ENCODE measurements at places on chromosomes 1 and 21. TPM values are rescaled to one million over a fixed set of nuclear protein-coding genes. Genes with fewer than 3 reads are reported as not detected.
A peak's percentile ranks its signal among the peaks of the same experiment; 100 is the strongest.

DNA sequence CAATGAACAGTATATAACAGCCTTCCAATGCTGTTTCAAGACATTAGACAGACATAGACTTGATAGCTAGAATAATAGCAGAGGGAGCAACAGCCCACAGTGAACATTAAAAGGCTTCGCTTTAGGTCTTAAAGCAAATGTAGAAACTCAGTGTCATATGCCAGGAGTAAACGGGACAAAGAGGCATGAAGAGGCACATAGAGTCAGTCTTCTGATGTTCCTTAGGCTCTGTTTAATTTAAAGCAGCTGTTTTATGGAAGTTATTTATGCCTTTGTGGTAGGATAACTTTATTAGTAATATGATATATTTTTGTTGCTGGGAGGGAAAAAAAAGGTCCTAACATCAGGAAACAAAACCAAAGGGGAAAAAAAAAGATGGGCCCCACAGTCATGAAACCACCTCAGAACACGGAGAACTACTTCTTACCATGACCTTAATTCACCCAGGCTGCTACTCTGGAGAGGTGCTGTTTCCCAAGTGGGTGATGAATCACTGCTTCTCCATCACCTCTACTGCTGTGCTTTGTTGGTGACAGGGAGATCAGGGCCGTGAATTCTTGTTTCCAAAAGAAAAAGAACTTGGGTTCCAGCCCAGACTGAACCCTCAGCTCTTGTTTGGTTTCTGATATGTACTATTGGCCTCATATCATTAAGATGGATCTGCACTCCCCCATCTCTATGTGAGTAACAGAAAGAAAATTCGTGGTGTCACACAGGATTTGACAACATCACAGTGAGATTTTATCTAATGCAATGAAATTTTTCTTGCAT is 616.9 kb downstream of the KIF26B start:
- no peaks in the 10 kb centered on the region for H3K4me1 ChIP-seq
- no peak for DNase-seq

- H3K27me3 ChIP-seq: no peaks in the 10 kb centered on the region
- no peak overlapping the region for H3K4me3 ChIP-seq
- H3K27ac ChIP-seq: no peak overlapping the region
Observed at GRCh38 chr1:98940722-98941079, 64.0 kb downstream of the PLPPR5 start.

DNA sequence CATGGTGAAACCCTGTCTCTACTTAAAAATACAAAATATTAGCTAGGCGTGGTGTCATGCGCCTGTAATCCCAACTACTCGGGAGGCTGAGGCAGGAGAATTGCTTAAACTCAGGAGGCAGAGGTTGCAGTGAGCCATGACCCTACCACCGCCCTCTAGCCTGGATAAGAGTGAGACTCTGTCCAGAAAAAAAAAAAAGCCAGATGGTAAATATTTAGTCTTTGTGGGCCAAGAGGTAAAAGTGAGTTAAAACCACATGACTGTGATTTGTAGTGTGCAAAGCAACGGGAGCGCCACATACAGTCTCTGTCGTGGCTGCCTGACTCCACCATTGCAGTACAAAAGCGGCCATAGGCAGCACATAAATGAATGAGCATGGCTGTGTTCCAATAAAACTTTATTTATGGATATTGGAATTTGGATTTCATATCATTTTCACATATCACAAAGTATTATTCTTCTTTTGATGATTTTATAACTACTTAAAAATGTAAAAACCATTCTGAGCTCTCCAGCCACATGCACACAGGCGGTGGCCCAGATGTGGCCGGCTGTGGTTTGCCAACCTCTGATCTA is 51.8 kb upstream of the CASZ1 start:
- H3K27me3 ChIP-seq: no peaks in the 10 kb centered on the region
- H3K27ac ChIP-seq: no peak overlapping the region
- no peaks in the 10 kb centered on the region for H3K36me3 ChIP-seq
- no peak overlapping the region for H3K4me3 ChIP-seq
- no peaks in the 10 kb centered on the region for H3K4me1 ChIP-seq

DNA sequence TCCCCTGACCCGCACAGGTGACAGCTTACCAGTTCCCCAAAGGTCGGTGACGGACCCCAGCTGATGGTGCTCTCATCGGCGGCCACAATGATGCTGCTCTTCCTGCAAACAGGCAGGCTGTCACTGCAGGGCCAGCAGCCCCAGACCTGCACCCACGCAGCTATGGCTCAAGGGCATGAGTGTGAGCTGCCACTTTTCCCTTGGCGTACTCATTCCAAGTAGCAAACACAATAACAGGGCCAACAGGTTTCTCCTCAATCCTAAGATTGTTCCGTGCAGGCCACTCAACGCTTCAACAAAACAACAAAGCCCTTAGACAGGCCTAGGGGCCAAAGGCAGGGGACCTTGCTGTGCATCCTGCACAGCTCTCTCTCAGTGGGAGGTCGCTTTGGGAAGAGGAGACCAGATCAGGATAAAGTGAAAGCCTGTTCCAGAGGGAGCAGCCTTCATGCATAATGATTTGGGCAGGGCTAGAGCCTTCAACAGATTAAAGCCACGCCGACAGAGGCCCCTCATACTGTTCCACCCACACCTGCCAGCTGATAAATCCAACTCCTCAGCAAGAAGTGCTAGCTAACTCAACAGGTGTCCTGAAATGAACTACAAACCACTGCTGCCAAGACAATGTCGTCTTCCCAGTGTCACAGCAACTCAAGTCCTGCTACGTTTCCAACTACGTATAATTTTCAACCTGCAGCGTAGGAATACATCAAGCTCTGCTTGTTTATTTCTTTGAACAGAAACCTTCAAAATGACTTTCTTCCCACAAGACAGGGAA is 27.2 kb downstream of the RCC2 start:
- no peaks in the 10 kb centered on the region for H3K27me3 ChIP-seq
- H3K27ac ChIP-seq: peak overlapping the region; percentile 81
- no peak overlapping the region for H3K4me3 ChIP-seq
- peak; percentile 82 for DNase-seq

Gene NBPF6
- total RNA-seq: 0.33 TPM

Gene TMEM240
- total RNA-seq: 8.8 TPM

- no peak overlapping the region for H3K27ac ChIP-seq
- H3K4me3 ChIP-seq: no peak overlapping the region
Observed at GRCh38 chr1:237938068-237938467, 47.3 kb upstream of the ZP4 start.

GRCh38 chr1:171250263-171250662 is 2.0 kb downstream of the FMO1 start:
- no peak overlapping the region for H3K27ac ChIP-seq
- H3K27me3 ChIP-seq: no peaks in the 10 kb centered on the region
- H3K4me1 ChIP-seq: no peaks in the 10 kb centered on the region
- DNase-seq: no peak

DNA sequence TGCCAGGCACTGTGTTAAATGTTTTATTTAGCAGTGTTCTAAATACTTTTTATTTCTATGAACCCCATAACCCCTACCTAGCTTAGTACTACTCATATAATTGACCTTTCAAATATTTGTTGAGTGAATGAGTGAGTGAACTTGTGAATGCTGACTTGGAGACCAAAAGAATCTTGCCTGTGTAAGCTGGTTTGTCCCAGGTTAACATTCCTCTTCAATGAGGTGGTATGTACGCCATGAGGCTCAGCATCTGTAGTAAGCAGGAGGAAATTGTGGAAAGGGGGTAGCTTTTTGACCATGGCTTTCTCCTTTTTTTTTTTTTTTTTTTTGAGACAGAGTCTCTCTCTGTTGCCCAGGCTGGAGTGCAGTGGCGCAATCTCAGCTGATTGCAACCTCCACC is 14.6 kb downstream of the MED18 start:
- H3K4me1 ChIP-seq: no peaks in the 10 kb centered on the region
- DNase-seq: no peak
- no peak overlapping the region for H3K27ac ChIP-seq
- H3K4me3 ChIP-seq: no peak overlapping the region

GRCh38 chr1:193558491-193559028 is 372.1 kb upstream of the B3GALT2 start:
- no peak for DNase-seq
- no peaks in the 10 kb centered on the region for H3K27me3 ChIP-seq
- no peak overlapping the region for H3K27ac ChIP-seq
- no peaks in the 10 kb centered on the region for H3K36me3 ChIP-seq
- no peak overlapping the region for H3K4me3 ChIP-seq
- no peaks in the 10 kb centered on the region for H3K4me1 ChIP-seq

Gene FAM76A
- 13.5 TPM for total RNA-seq

Gene UBL4B
- total RNA-seq: 0.29 TPM

- H3K27me3 ChIP-seq: no peaks in the 10 kb centered on the region
- peak within 1 kb of the TSS; percentile 88 for H3K27ac ChIP-seq
- no peaks in the 10 kb centered on the region for H3K36me3 ChIP-seq
- no peaks in the 10 kb centered on the region for H3K4me1 ChIP-seq
Observed at GRCh38 chr1:109041621-109042468, at the start of gene WDR47. Gene WDR47, minus strand, starts transcription at chr1:109042102. Its CDS starts 18,590 bp downstream, at chr1:109023512.

Gene RNF11
- total RNA-seq: 96.0 TPM

DNA sequence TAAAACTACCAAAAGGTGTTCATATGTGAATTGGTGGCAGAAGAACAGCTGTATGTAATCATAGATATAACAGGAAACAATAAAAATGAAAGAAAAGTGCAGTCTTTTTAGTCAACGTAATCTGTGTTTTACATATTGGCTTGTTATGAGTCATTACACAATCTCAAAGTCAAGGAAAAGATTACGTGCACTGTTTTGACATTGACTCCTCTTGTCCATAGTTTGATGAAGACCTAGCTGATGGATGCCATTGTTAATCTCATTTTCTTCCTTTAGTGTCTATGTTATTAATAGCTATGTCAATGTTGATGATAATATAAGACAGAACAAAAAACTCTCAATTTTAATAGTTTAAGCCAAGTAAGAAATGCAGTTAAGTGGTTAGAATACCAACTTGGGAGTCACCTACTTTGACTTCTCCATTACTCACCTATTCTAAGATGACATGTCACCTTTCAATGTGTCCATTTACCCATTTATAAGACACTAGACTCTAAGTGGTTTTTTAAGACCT is 84.5 kb upstream of the SAMSN1 start:
- no peak overlapping the region for H3K4me3 ChIP-seq
- H3K36me3 ChIP-seq: no peaks in the 10 kb centered on the region
- no peaks in the 10 kb centered on the region for H3K4me1 ChIP-seq

DNA sequence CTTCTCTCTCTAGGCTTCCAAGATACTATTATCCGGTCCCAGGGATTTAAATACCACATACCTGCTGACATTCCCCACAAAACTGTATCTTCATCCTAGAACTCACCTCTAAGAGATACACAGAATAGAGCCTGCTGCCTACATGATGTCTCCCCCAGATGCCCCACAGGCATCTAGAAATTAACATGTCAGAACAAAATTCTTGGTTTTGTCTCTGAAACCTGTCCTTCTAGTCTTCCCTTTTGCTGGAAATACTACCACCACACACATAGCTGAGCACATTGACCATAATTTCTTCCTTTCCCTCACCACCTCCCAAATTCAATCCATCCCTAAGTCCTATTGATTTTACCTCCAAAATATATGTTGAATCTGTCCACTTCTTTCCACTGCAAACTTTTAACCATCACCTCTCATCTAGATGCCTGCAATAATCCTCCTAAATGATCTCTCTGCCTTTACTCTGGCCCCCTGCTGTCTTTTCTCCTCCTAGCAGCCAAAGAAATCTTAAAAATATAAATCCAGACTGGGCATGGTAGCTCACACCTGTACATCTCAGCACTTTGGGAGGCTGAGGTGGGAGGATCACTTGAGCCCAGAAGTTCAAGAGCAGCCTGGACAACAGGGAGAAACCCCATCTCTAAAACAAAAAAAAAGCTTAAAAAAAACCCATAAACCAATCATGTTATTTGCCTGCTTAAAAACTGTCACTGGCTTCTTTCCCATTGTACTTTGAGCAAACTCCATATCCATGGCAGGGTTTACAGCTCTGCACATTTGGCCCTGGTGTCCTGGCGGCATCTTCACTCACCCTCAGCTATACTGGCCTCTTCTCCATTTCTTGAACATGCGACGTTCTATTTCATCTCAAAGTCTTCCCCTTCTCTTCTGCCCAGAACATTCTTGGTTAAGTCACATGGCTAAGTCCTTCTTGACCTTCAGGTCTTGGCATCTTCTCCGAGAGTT is 6.2 kb upstream of the FAM76A start:
- H3K4me3 ChIP-seq: no peak overlapping the region
- DNase-seq: no peak
- no peaks in the 10 kb centered on the region for H3K27me3 ChIP-seq
- H3K4me1 ChIP-seq: no peaks in the 10 kb centered on the region
- H3K27ac ChIP-seq: no peak overlapping the region
- H3K36me3 ChIP-seq: no peaks in the 10 kb centered on the region

Gene NBPF4
- total RNA-seq: not detected

GRCh38 chr21:46665566-46665965 is 30.1 kb downstream of the PRMT2 start:
- H3K36me3 ChIP-seq: peaks cover 7% of the 10 kb centered on the region
- H3K4me3 ChIP-seq: no peak overlapping the region
- no peak for DNase-seq
- no peak overlapping the region for H3K27ac ChIP-seq
- no peaks in the 10 kb centered on the region for H3K27me3 ChIP-seq

Gene S100A12
- total RNA-seq: not detected

- no peak overlapping the region for H3K4me3 ChIP-seq
- H3K27ac ChIP-seq: no peak overlapping the region
- DNase-seq: no peak
- H3K36me3 ChIP-seq: no peaks in the 10 kb centered on the region
- H3K4me1 ChIP-seq: no peaks in the 10 kb centered on the region
Observed at GRCh38 chr1:155499953-155500639, 62.5 kb downstream of the ASH1L start.

Gene RGS13
- 3.2 TPM for total RNA-seq

DNA sequence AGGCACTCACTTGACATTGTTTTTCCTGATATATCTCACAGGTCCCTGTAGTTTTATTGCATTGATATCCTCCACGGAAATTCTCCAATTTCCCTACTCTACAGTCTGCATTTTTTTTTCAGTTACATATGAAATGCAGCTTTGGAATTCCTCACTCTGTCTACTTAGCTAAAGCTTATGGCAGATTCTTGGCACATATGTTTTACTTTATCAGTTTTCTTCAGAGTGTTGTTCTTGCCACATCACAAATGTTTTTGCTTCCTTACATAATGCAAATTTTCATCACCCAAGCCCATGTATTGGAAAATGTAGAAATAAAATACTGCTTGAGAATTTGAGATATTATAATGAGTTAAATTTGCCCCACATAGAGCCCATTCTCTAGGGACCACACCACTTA is 1895.1 kb downstream of the MRPL39 start:
- no peak for DNase-seq
- H3K4me1 ChIP-seq: no peaks in the 10 kb centered on the region
- no peak overlapping the region for H3K27ac ChIP-seq
- H3K27me3 ChIP-seq: no peaks in the 10 kb centered on the region
- no peak overlapping the region for H3K4me3 ChIP-seq
- no peaks in the 10 kb centered on the region for H3K36me3 ChIP-seq

Gene RBP7
- 37.5 TPM for total RNA-seq

Gene C1orf174
- 17.6 TPM for total RNA-seq

GRCh38 chr1:10707208-10707607 is 89.2 kb downstream of the CASZ1 start:
- no peaks in the 10 kb centered on the region for H3K4me1 ChIP-seq
- H3K27me3 ChIP-seq: no peaks in the 10 kb centered on the region
- no peak for DNase-seq
- H3K4me3 ChIP-seq: no peak overlapping the region
- no peaks in the 10 kb centered on the region for H3K36me3 ChIP-seq
- H3K27ac ChIP-seq: no peak overlapping the region

GRCh38 chr1:116529199-116529631 is 41.6 kb downstream of the CD58 start:
- H3K27ac ChIP-seq: no peak overlapping the region
- no peaks in the 10 kb centered on the region for H3K36me3 ChIP-seq
- no peaks in the 10 kb centered on the region for H3K4me1 ChIP-seq
- H3K27me3 ChIP-seq: no peaks in the 10 kb centered on the region
- H3K4me3 ChIP-seq: no peak overlapping the region

- no peaks in the 10 kb centered on the region for H3K4me1 ChIP-seq
- no peak for DNase-seq
- no peaks in the 10 kb centered on the region for H3K36me3 ChIP-seq
- peaks cover 6% of the 10 kb centered on the region for H3K27me3 ChIP-seq
Observed at GRCh38 chr1:205329719-205330118, 8.2 kb upstream of the NUAK2 start.
